Hematopoietic multipotent progenitor cell treated with erythropoietin and hydrocortisone succinate and interleukin-3 and kit ligand, for 6 days (in vitro differentiated cells): ENCODE measurements at places on chromosomes 16 and 17.

DNA sequence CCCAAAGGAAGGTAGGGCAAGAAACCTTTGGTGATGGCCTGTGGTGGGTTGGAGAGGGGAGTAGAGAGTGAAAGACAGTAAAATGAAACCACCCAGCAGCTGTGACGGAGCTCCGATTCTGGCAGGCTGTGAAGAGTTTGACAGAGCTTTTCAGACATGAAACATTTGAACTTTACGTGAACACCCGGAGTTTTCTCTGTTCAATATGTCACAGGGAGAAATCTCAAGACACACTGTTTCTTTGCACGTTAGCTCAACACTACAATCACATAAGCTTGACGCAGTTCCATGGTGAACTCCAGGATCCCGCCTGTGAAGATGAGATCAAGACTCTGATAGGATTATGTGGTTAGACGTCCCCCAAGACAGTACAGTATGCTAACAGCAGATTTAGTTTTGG lies 79.6 kb upstream of the CDH11 start:
- DNase-seq, result no peak

DNA sequence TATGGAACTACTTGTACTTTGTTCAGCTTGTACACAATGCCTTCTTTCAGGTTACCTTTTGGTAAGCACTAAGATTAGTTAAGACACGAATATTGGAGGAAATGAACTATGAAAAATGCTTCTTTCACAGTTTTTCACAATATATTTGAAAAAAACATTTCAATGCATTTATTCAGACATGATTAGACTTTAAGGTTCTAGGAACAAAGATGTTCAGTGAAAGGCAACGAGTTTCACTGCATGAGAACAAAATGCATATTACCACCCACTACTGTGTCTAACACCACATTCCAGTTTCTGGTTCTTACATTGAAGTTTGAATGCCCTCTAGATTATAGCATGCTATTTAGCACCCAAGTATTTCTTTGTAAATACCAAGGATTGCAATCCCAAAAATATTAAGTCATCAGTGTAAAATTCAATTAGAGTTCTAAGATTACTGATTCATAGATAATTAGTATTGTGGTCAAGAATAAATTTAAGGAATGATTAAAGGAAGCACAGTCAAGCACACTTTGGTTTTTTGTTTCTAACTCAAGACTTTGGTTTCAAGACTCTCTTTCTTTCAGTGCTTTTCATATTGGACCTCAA lies 261.7 kb downstream of the CEP112 start:
- DNase-seq, result no peak

DNA sequence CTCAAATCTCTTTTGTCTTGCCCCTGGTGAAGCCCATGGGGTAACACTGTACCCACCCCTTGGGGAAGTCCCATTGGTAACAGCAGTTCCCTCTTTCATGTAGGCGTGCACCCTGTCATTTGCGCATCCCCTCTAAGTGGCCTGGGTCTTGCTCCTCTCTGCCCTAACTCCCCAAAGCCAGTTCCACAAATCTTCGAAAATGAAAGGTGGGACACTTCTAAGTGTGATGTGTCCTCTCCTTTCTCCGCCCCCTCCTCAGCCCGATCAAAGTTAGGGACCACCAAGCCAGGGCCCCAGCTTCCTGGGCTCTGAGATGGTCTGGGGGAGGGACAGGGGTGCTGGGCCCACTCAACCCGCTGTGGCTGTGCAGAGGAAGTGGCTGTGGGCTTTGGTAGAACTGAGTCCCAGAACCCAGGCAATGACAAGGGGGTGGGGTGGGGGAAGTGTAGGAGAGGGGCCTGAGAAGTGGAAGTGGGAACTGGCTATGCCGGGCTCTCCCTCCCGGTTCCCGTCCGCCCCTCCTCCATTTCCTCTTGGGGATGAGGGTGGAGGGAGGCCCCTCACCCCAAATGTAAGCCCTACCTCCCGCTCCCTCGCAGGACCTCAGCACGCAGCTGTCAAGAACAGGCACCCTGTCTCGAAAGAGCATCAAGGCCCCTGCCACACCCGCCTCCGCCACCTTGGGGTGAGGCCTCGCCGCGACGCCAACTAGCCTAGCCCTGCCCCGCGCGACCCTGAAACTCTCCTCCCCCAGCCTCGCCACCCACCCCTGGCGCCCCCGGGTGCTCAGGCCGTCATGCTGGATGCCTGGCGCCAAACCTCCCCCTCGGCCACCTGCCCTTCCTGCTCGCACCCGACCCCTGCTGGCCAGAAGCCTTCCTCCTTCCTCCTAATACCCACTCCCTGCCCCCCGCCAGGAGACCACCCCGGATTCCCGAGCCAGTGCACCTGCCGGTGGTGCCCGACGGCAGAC lies 8.7 kb downstream of the ABI3 start:
- peak; percentile 44 for DNase-seq

DNA sequence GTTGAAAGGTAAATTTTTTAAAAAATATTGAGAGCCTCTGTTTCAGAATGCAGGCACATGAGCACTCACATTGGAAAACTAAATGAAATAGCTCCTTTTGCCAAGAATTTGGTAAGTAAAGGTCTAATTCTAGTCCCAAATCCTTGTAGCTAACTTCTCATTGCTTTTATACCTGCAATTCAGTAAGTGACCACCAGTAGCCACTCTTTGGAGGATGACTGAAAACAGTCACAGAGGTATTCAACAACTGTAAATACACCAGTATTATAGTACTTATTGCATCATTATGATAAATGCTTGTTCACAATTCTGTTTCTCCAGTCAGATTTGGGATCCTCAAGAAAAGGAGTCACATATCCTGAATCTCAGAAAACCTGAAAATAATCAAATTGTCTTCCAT lies 562.4 kb upstream of the CDH11 start:
- no peak for DNase-seq

DNA sequence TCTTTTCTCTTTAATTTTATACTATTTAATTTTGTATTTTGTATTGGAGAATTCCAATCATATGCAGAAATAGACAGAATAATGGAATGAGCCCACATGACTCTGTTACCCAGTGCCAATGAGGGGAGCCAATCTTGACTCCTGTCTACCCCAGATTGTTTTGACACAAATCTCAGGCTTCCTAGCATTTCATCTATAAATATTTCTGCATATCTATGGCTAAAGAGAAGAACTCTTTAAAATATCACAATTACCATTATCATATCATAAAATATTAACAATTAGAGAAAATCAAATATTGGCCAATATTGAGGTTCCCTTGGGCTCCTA lies 23.7 kb downstream of the ATP2C2 start:
- DNase-seq, result no peak
